Nasal cavity respiratory epithelium epithelial cell of viscerocranial mucosa (primary cell): ENCODE measurements at places on chromosomes 1 and 21. TPM values are rescaled to one million over a fixed set of nuclear protein-coding genes. Genes with fewer than 3 reads are reported as not detected.

Gene TMOD4
- total RNA-seq: 0.21 TPM in 1 of 2 replicates, not detected in the other

Gene LAPTM5
- under 0.01 and 0.14 TPM in 2 replicates for total RNA-seq

Gene PAPPA2
- 2.4 and 5.5 TPM in 2 replicates for total RNA-seq

Gene SIM2
- 0.07 and 0.34 TPM in 2 replicates for total RNA-seq

Gene A3GALT2
- not detected in 2 replicates for total RNA-seq

Gene WNT2B
- 0.68 and 1.9 TPM in 2 replicates for total RNA-seq

Gene F3
- 460 and 781 TPM in 2 replicates for total RNA-seq

Gene C8A
- total RNA-seq: not detected in 2 replicates

Gene ZBTB21
- total RNA-seq: 14.4 and 14.6 TPM in 2 replicates

Gene OR2L5
- total RNA-seq: not detected in 2 replicates

Gene IL10
- not detected in 2 replicates for total RNA-seq

Gene HAPLN2
- total RNA-seq: not detected in 2 replicates

Gene GJA4
- total RNA-seq: not detected in 2 replicates

Gene CFAP74
- 0.07 TPM in 1 of 2 replicates, not detected in the other for total RNA-seq

Gene PADI3
- total RNA-seq: 0.68 and 12.5 TPM in 2 replicates

Gene AADACL4
- not detected in 2 replicates for total RNA-seq

Gene CLK2
- total RNA-seq: 19.5 and 28.3 TPM in 2 replicates

Gene CACNA1S
- not detected in 2 replicates for total RNA-seq
